ENCODE measurements at places on chromosomes 12 and 14. TPM values are rescaled to one million over a fixed set of nuclear protein-coding genes. Genes with fewer than 3 reads are reported as not detected.

NINJ2 gene
- 7.3 TPM for total RNA-seq

DNA sequence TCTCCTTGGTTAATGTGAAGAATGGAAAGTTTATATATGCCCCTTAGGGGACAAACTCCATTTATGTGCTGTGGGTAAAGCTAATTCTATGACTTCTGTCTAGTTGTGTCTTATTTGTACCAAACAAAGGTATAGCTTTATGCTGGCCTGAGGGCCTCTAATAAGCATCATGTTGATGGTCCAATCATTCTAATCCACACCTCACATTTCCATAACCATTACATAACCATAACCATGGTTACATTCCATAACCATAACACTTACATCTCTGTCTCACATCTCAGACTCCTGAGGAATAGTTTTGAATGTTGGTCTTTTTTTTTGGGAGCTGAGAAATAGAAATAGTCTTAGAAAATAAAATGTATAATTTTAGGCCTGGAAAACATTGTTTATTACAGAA, 1097.1 kb downstream of the FLRT2 start:
- no peak for DNase-seq

DNA sequence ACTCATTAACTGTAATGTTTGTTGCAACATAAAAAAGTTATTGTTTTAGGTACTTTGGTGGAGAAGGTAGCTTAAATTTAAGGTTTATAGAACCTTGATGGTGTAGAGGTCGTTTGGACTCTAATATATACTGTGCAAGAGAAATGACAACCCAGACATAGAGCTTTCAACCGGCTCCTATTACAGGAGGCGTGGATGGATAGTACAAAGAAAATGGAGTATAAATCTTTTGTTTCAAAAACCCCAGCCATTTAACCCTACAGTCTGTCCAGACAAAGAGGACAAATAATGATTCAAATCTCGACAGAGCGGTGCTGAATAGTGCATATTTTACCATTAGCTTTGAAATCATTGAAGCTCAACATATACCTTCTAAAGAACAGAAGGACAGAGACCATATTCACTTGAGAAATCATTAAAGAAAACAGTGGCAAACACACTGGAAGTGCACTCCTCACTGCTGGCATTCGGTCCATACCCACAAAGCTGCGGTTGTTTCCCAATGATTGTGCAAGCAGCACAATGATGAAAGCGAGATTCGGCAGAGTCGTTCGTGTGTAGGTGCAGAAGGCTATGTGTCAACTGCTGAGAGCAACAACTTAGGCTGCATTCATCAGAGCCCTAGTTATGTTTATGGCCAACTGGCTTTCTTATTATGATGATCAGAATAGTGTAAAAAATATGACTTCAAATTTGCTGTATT, 688.6 kb downstream of the NOVA1 start:
- DNase-seq = no peak

OSBPL8 gene
- total RNA-seq = 55.0 TPM

TTC9 gene
- 0.99 TPM for total RNA-seq
